NCI-H2081 treated with DMSO at 0.1 percent for 48 hours (cell line): ENCODE measurements at places on chromosomes 16 and 17.

GRCh38 chr16:57480754-57481230 is 5.5 kb downstream of the DOK4 start:
- no peak for DNase-seq

DNA sequence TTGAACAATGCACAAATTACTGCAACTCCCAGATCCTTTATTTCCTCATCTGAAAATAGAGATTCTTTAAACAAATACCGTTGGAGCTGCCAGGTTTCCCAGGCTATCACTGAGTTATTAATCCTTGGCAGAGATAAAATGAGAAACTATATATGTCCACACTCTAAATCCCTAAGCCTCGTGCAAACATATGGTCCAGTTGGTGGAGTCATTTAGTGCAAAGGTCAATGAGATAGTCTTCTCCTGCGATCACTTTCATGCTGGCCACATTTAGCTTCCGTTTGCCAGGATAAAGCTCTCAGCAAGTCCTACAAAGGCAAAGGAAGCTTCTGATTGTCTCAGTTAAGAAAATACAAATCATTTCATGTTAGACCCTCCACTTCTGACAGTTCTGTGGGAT is 11.0 kb downstream of the GRIN2A start:
- no peak for DNase-seq

GRCh38 chr17:69057280-69057679 is 3.4 kb downstream of the ABCA9 start:
- no peak for DNase-seq

DNA sequence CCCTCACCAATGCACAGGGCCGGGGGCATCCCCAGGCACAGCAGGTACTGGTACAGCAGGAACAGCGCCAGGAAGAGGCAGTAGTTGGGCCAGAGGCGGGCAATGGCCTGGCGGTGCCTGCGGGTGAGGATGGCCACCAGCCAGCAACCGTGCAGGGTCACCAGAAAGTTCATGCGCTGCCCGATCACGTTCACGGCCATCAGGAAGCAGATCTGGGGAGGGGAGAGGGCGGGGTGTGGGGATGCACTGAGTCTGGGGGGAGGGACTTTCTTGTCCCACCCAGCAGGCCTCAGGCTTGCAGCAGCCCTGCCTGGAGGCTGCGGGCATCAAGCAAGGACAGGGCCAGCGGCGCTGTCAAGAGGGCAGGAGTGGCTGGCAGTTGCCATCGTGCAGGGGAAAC is 25.4 kb downstream of the CTU2 start:
- DNase-seq = no peak

DNA sequence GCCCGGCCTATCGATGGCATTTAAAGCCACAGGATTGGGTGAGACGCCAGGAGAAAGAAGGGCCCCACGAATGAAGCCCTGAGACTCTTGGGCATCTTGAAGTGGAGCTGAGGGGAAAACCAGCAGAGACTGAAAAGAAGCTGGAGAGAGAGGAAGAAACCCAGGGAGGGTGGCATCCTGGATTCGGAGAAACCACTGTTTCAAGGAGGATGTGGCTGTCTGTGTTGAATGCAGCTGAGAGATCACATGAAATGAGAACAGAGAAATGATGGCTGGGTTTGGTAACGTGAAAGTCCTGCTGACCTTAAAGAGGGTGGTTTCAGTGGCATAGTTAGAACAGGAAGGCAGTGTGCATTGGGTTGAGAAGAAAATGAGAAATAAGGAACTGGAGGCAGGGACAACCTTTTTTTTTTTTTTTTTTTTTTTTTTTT is 3.8 kb downstream of the TNFSF12 start:
- no peak for DNase-seq

GRCh38 chr17:57834146-57834741 is 15.6 kb downstream of the MRPS23 start:
- no peak for DNase-seq

DNA sequence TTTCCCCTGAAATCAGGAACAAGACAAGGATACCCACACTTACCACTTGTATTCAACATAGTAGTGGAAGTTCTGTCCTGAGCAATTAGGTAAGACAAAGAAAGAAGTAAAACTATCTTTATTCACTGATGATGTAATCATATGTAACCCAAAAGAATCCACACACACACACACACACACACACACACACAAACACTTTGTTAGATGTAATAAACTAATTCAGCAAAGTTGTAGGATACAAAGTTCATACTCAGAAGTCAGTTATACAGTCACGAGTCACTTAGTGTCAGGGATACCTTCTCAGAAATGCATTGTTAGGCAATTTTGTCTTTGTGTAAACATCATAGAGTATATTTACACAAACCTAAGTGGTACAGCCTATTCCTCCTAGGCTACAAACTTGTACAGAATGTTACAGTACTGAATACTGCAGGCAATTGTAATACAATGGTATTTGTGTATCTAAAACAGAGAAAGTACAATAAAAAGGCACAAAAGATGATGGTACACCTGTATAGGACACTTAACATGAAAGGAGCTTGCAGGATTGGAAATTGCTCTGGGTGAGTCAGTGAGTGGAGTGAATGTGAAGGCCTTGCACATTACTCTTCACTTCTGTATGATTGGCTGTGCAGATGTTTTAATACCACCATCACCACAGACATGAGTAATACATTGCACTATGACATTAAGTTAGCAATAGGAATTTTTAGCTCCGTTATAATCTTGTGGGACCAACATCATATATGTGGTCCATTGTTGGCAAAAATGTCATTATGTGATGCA is 370.1 kb downstream of the ZFHX3 start:
- no peak for DNase-seq

DNA sequence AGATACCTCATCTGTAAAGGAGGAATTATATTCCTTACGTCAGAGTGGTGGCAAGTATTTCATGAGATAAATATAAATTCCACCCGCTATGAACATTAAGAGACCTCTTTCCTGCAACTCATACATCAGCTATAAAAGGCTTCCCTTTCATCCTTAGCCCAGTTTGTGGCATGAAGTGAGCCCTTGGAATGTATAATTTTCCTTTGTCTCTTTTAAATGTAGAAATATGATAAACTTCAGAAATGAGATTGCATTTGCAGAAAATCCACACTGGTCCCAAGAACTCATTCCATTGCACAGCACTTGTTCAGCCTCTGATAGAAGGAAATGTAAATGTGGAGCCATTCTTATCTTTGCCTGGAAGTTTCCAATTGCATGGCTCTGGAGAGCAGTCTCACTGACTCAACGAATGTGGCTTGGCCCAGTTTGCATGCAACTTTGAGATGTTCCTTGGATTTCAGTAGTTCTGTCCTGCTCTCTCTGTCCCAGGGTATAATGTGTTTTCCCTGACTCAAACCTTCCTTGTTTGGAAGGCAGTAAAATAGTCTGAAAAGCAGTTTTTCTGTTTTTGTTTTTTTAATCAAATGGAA is 746.4 kb downstream of the CDH11 start:
- no peak for DNase-seq

GRCh38 chr16:69286941-69287713 is 24.0 kb upstream of the VPS4A start:
- no peak for DNase-seq

DNA sequence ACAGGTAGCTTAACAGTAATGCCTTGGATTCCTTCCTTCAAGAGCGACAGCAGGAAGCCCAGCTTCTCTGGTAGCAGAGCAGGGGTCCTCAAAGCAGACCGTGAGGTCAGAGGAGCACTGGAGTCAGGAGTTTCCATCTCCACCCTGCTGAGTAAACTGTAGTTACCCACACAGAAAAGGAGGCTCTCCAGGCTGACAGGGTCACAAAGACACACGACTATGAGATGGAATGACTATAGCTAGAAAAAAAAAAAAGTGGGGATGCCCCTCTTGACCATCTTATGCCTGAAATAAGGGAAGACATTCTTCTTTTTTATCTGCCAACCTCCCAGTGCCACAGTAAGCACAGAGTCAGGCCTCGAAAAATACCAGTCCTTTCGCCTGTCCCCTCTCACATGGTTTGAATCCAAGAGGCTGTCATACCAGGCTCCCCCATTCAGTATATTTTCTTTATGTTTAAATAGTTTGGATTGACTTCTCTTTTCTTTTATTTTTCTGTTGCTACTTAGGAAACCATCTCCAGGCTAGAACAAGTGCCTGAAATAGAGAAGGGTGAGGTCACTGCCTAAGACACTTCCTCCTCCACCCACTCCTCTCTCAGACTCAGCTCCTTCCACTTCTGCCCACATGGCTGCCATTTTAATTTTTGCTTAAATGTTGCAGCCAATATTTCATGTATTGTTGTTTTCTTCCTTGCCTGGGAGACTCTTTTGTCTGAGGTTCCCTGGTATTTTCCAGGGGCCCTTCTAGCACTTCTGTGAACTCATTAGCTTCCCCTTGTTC is 707.4 kb downstream of the MAF start:
- DNase-seq = no peak

- no peak for DNase-seq
Observed at GRCh38 chr17:28946239-28946638, 5.1 kb downstream of the PHF12 start.

- no peak for DNase-seq
Observed at GRCh38 chr16:70395345-70395901, 43.5 kb downstream of the ST3GAL2 start.
